ENCODE measurements at places on chromosomes 11 and 22.
A peak's percentile ranks its signal among the peaks of the same experiment; 100 is the strongest.

GRCh38 chr11:110070176-110070575, 23.0 kb upstream of the ZC3H12C start:
- H3K4me1 ChIP-seq = peaks cover 5% of the 10 kb centered on the region
- no peaks in the 10 kb centered on the region for H3K36me3 ChIP-seq
- peaks cover 54% of the 10 kb centered on the region for H3K27me3 ChIP-seq
- no peak for DNase-seq
- no peak overlapping the region for H3K4me3 ChIP-seq

GRCh38 chr11:124190298-124191139, 7.4 kb downstream of the OR10D3 start:
- H3K27me3 ChIP-seq = peaks cover 20% of the 10 kb centered on the region
- H3K4me3 ChIP-seq = no peak overlapping the region
- no peak overlapping the region for H3K27ac ChIP-seq
- no peaks in the 10 kb centered on the region for H3K36me3 ChIP-seq
- no peak for DNase-seq

- H3K27ac ChIP-seq = no peak overlapping the region
- no peaks in the 10 kb centered on the region for H3K36me3 ChIP-seq
- H3K27me3 ChIP-seq = no peaks in the 10 kb centered on the region
- peaks cover 60% of the 10 kb centered on the region for H3K4me1 ChIP-seq
- DNase-seq = peak; percentile 44
Measured at GRCh38 chr11:66315921-66316811, 678 bp downstream of the CD248 start.

- no peak overlapping the region for H3K27ac ChIP-seq
- DNase-seq = no peak
- peaks cover 7% of the 10 kb centered on the region for H3K27me3 ChIP-seq
Measured at GRCh38 chr11:60125956-60126585, 37.6 kb downstream of the MS4A2 start.

GRCh38 chr22:38129021-38129420, 18.5 kb upstream of the BAIAP2L2 start:
- H3K4me1 ChIP-seq = peaks cover 4% of the 10 kb centered on the region
- H3K36me3 ChIP-seq = no peaks in the 10 kb centered on the region
- DNase-seq = no peak
- no peak overlapping the region for H3K4me3 ChIP-seq
- no peak overlapping the region for H3K27ac ChIP-seq

DNA sequence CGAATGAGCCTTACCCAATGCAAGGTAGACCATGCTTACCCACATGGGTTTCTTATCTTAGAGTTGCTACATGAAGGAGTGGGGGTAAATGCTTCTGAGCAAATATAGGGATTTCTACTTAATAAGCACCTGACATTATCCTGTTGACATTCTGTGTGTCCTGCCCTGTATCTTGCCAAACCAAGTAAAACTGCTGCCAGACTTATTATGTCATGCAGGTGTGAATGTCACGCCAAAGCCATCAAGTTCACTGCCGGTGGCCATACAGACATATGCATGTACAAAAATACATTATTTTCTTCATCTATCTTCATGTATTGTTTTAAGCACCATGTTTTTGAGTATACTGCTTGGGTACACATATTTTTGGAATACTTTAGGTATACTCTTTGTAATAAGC, 70.2 kb downstream of the NOX4 start:
- no peak overlapping the region for H3K4me3 ChIP-seq
- H3K36me3 ChIP-seq = no peaks in the 10 kb centered on the region
- no peaks in the 10 kb centered on the region for H3K4me1 ChIP-seq
- H3K27ac ChIP-seq = no peak overlapping the region

GRCh38 chr11:68302670-68303069, 9.7 kb upstream of the LRP5 start:
- H3K27me3 ChIP-seq = no peaks in the 10 kb centered on the region
- no peaks in the 10 kb centered on the region for H3K36me3 ChIP-seq
- H3K4me1 ChIP-seq = no peaks in the 10 kb centered on the region
- H3K4me3 ChIP-seq = no peak overlapping the region
- no peak for DNase-seq
